Activated B cell treated with CpG ODN at 0.5 μM for 24 hours (primary cell): ENCODE measurements at places on chromosomes 12 and 14. TPM values are rescaled to one million over a fixed set of nuclear protein-coding genes. Genes with fewer than 3 reads are reported as not detected.

- no peak overlapping the region for H3K4me3 ChIP-seq
- no peaks in the 10 kb centered on the region for H3K4me1 ChIP-seq
- no peak overlapping the region for H3K27ac ChIP-seq
Measured at GRCh38 chr12:91276509-91276908, 93.9 kb upstream of the DCN start.

GRCh38 chr12:94304566-94305061 is 155.1 kb downstream of the CEP83 start:
- no peak overlapping the region for H3K27ac ChIP-seq
- peaks cover 84% of the 10 kb centered on the region for H3K36me3 ChIP-seq
- H3K27me3 ChIP-seq, result no peaks in the 10 kb centered on the region
- peaks cover 42% of the 10 kb centered on the region for H3K4me1 ChIP-seq

- H3K27ac ChIP-seq, result no peak overlapping the region
- DNase-seq, result no peak
- peaks cover 7% of the 10 kb centered on the region for H3K4me1 ChIP-seq
- no peak overlapping the region for H3K4me3 ChIP-seq
- no peaks in the 10 kb centered on the region for H3K27me3 ChIP-seq
Measured at GRCh38 chr12:131751335-131751734, 40.4 kb downstream of the SFSWAP start.

GRCh38 chr12:19855851-19856250 is 416.6 kb downstream of the AEBP2 start:
- no peaks in the 10 kb centered on the region for H3K27me3 ChIP-seq
- DNase-seq, result no peak
- no peak overlapping the region for H3K27ac ChIP-seq
- H3K36me3 ChIP-seq, result no peaks in the 10 kb centered on the region
- H3K4me3 ChIP-seq, result no peak overlapping the region
- no peaks in the 10 kb centered on the region for H3K4me1 ChIP-seq

FBXO21 gene
- total RNA-seq, result 35.9 and 41.5 TPM in 2 replicates
